CD14-positive monocyte (primary cell): ENCODE measurements at places on chromosomes 3 and 15. TPM values are rescaled to one million over a fixed set of nuclear protein-coding genes. Genes with fewer than 3 reads are reported as not detected.

DNA sequence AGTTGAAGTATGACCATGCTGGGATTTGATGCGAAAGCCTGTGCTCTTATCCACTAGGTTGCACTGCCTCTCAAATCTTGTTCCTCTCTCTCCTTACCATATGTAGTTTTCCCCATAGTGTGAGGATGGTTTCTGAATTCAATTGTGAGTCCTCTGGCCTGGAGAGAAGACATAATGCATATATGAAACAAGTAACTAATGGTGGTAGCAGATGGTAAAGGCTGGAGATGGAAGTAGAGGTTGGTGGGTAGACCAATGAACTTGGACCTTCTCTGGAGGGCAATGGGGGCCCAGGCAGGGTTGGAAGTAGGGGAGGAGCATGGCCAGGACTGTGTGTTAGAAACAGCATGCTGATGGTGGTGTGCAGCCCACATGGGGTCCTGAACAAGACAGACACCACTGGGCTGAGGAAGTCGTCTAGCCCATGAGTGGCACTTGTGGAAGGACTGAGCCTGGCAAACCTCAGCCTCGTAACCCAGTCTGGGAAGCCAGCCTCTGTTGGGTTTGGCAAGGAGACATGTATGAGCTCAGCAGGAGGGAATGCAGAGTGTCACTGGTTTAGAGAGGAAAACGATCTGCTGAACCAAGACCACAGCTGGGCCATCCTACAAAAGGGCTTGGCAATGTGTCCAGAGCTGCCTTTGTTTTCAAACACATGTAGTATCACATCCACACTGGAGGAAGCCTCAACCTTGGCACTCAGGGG, 18.5 kb upstream of the LMCD1 start:
- no peak for DNase-seq

DNA sequence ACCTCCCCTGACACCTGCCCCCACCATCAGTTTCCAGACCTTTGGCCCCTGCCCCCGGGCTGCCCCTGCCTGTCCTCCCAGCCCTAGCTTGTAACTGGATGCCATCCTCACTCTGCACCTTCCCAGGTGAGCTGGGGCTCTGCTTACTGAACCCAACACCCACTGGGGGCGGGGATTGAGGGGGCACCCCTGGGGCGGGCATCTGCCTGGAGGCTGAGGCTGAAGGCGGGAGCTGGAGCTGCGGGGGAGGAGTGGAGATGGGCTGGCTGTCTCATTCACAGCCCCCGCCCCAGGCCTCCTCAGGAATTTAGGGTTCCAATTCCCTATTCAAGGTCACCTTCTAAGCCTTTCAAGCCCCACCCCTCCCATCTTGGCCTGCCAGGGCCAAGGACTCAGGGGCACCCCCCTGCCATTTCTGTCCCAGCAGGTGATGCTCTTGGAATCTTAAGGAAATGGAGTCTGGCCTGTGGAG, 17.7 kb downstream of the PIF1 start:
- DNase-seq, result no peak

- DNase-seq, result no peak
Measured at GRCh38 chr3:112424394-112424793, 74.9 kb downstream of the BTLA start.

GRCh38 chr3:165233501-165234195, 37.5 kb upstream of the SLITRK3 start:
- DNase-seq, result no peak

DNA sequence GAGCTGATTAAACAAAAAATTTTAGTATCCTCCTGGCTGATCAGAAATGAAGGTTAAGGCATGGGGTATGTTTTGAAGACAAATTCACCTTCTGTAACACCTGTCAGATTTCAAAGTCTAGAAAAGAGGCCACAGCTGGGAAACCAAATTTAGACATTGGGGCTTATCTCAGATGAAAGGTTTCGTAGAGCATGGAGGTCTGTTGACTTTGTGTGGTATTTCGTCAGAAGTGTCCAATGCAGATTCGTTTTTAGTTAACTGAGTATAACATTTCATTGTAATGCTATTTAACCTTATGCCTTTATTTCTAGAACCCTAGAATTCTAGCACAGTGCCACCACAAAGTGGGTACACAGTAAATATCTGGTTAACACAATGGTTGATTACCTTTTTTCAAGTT, 61.7 kb downstream of the FNDC3B start:
- no peak for DNase-seq

GRCh38 chr15:94026458-94027304, 204.7 kb upstream of the MCTP2 start:
- no peak for DNase-seq

GRCh38 chr3:53161820-53162671, 1.0 kb downstream of the PRKCD start:
- DNase-seq, result peak; percentile 71

DNA sequence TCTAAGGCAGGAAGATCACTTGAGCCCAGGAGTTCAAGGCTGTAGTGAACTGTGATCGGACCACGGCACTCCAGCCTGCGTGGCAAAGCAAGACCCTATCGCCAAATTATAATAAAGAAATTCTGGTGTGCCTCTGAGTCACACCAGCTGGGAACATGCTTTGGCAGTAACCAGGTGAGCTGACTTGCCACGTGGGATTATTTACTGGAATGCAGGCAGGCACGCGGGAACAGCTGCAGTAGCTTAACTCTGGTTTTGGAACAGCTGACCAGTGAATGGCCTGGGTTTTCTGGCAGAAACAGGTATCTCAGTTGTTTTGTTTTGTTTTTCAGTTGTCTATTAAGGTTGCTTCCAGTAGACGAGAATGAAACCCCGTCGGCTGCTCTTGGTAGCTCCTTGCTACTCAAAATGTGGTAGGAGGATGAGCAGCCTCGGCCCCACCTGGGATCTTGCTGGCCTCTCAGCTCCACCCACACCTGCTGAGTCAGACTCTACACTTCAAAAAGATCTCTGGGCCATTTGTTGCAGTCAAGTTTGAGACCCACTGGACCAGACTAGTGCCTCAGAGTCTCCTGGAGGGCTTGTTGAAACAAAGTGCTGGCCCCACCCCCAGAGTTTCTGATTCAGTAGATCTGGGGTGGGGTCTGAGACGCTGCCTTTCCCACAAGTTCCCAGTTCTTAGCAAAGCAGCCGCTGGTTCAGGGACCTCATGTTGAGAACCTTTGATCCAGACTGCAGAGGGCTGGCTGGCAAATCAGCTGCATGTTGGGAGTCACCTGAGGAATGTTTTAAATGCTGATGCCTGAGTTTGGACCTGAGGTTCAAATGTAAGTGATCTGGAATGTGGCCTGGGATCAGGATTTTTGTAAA, 26.6 kb downstream of the IDH2 start:
- DNase-seq, result no peak

The SPINK8 gene
- not detected for polyA plus RNA-seq

The CIDEC gene
- polyA plus RNA-seq, result not detected

The ARGFX gene
- not detected for polyA plus RNA-seq

The ALG3 gene
- polyA plus RNA-seq, result 29.0 and 38.9 TPM in 2 replicates

The GREM1 gene
- polyA plus RNA-seq, result not detected in 2 replicates
